Small intestine (tissue), 16 donors: ENCODE measurements at places on chromosomes 13 and 19. TPM values are rescaled to one million over a fixed set of nuclear protein-coding genes. Genes with fewer than 3 reads are reported as not detected.

- no peaks in the 10 kb centered on the region for H3K36me3 ChIP-seq
- no peaks in the 10 kb centered on the region for H3K27me3 ChIP-seq
- peak overlapping the region; percentile 95 for H3K27ac ChIP-seq
- DNase-seq = peak; percentile 42
- no peaks in the 10 kb centered on the region for H3K4me1 ChIP-seq
Observed at GRCh38 chr19:49639401-49640112, 386 bp downstream of the RRAS start.

DNA sequence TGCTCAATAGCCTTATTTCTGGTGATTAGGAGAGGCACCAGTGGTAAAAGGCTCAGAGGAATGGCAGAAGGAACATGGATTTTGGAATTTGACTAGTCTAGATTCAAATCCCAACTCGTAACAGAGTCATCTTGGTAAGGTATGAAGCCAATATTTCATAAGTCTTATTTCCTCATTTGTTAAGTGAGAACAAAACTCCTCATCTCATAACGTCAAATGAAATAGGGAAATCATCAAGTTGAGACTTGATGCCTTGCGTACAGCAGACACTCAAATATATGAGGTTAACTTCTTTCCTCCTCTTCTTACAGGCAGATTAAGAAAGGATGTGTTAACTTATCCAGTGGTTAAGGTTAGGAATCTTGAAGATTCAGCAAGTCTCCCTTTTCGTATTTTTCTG, 189.2 kb downstream of the DLEU7 start:
- no peaks in the 10 kb centered on the region for H3K27me3 ChIP-seq
- no peak for DNase-seq
- H3K4me3 ChIP-seq = no peak overlapping the region
- H3K36me3 ChIP-seq = no peaks in the 10 kb centered on the region
- H3K27ac ChIP-seq = no peak overlapping the region

DNA sequence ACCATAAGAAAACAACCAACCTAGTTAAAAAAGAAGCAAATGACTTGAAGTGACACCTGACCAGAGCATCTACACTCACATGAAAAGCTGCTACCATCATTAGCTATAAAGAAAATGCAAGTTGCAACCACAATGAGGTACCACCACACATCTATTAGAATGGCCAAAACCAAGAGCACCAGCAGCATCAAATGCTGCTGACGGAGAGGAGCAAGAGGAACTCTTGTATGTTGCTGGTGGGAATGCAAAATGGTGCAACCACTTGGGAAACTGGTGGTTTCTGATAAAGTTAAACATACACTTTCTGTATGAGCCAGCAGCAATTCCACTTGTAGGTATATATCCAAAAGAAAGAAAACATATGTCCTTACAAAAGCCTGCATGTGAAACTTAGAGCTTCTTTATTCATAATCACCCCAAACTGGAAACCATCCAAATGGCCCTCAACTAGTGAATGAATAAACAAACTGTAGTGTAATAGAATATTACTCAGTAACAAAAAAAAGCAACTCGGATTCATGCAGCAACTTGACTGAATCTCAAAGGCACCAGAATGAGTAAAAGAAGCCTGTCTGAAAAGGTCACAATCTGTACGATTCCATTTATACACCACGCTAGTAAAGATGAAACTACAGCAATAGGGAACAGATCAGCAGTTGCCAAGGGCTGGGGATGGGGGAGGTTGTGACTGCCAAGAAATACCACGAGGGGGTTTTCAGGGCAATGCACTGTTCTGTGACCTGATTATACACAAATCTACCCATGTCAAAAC, 60.9 kb upstream of the RANBP3 start:
- DNase-seq = no peak
- no peaks in the 10 kb centered on the region for H3K27me3 ChIP-seq
- no peaks in the 10 kb centered on the region for H3K4me1 ChIP-seq
- peaks cover 50% of the 10 kb centered on the region for H3K36me3 ChIP-seq

GRCh38 chr19:40091205-40092129, 724 bp upstream of the ZNF780A start:
- peak overlapping the region; percentile 93 for H3K4me3 ChIP-seq
- H3K27me3 ChIP-seq = no peaks in the 10 kb centered on the region
- no peaks in the 10 kb centered on the region for H3K4me1 ChIP-seq
- peak overlapping the region; percentile 98 for H3K27ac ChIP-seq
- no peak for DNase-seq

- no peak for DNase-seq
- no peaks in the 10 kb centered on the region for H3K27me3 ChIP-seq
- H3K36me3 ChIP-seq = peaks cover 84% of the 10 kb centered on the region
- peak overlapping the region; percentile 95 for H3K27ac ChIP-seq
- peak overlapping the region; percentile 86 for H3K4me3 ChIP-seq
- peaks cover 2% of the 10 kb centered on the region for H3K4me1 ChIP-seq
Observed at GRCh38 chr19:12946731-12947496, 1.3 kb downstream of the RAD23A start.

- no peaks in the 10 kb centered on the region for H3K27me3 ChIP-seq
- DNase-seq = peak; percentile 73
- H3K27ac ChIP-seq = no peak overlapping the region
- H3K36me3 ChIP-seq = no peaks in the 10 kb centered on the region
Observed at GRCh38 chr13:44101347-44102083, 221.8 kb downstream of the LACC1 start.

- DNase-seq = no peak
- H3K4me3 ChIP-seq = no peak overlapping the region
- no peak overlapping the region for H3K27ac ChIP-seq
- no peaks in the 10 kb centered on the region for H3K27me3 ChIP-seq
- no peaks in the 10 kb centered on the region for H3K4me1 ChIP-seq
Observed at GRCh38 chr13:65314008-65314407, 1916.1 kb downstream of the PCDH9 start.

DNA sequence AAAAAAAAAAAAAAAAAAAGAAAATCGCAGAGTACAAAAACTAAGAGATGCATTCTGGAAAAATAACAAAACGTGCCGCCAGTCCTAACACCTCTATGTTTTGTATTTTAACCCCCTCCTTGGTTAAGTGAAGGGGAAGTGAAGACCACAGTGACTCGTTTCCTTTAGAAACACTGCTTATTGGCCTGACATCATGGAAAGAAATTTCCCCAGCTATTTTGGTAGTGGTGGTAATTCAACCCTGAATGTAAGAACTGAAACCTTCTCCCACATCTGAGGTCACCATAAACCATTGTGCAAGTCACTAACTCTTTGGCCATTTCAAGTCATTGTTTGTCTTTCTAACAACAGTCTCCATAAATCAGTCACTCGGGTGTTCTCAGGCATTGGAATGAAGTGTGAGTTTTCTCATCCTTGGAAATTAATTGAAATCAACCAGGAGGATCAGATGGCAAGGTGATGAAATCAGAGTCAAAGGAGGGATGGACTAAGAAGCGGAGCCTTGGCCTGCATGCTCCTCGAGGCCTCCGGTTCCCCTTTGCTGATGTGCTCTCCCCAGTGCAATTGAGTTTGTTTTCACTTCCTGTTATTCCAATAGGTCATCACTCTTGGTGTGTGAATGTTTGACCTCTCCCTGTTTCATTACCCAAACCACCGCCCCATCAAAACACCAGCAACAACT, 443.9 kb downstream of the FGF9 start:
- H3K4me1 ChIP-seq = no peaks in the 10 kb centered on the region
- H3K36me3 ChIP-seq = no peaks in the 10 kb centered on the region
- H3K27ac ChIP-seq = no peak overlapping the region
- peak; percentile 8 for DNase-seq
- no peaks in the 10 kb centered on the region for H3K27me3 ChIP-seq

DNA sequence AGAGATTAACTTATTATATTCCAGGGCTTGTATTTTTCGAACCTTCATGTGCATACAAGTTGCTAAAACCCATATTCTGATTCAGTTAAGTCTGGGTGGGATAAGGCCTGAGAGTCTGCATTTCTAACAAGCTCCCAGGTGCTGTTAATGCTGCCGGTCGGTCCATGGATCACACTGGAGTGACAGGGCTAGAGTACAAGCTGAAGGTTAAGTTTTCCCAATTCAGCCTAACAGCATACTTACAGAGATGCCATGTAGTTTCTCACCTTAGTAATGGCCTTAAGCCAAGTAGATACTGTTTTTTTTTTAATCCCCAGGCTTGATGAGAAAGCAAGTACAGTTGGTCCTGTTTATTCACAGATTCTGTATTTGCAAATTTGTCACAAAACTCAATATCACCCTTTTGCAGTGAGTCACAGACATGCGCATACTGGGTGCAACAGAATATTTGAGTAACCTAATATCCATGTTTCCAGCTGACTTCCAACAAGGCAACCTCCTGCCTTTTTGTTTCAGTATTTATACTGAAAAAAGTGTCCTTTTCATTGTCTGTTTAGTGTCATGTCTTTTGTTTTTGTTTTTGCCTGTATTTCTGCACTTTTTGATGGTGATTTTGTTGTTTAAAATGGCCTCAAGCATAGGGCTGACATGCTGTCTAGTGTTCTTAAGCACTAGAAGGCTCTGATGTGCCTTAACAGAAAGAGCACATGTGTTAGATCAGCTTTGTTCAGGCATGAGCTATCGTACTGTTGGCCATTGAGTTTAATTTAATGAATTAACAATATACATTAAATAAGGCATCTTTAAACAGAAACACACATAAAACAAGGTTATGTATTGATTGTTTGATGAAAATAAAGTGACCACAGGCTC, 875.0 kb downstream of the PCDH9 start:
- no peak overlapping the region for H3K4me3 ChIP-seq
- no peak overlapping the region for H3K27ac ChIP-seq
- no peak for DNase-seq

GRCh38 chr13:28325022-28325421, 169.9 kb downstream of the FLT1 start:
- no peak overlapping the region for H3K27ac ChIP-seq
- DNase-seq = no peak
- no peaks in the 10 kb centered on the region for H3K36me3 ChIP-seq
- H3K27me3 ChIP-seq = no peaks in the 10 kb centered on the region

- peaks cover 23% of the 10 kb centered on the region for H3K4me1 ChIP-seq
- no peaks in the 10 kb centered on the region for H3K27me3 ChIP-seq
- H3K27ac ChIP-seq = no peak overlapping the region
Observed at GRCh38 chr19:58388175-58388526, 1.1 kb downstream of the RPS5 start.

- H3K27ac ChIP-seq = no peak overlapping the region
- no peak overlapping the region for H3K4me3 ChIP-seq
- H3K27me3 ChIP-seq = no peaks in the 10 kb centered on the region
- no peaks in the 10 kb centered on the region for H3K4me1 ChIP-seq
Observed at GRCh38 chr19:50601407-50602088, 33.3 kb upstream of the LRRC4B start.

DNA sequence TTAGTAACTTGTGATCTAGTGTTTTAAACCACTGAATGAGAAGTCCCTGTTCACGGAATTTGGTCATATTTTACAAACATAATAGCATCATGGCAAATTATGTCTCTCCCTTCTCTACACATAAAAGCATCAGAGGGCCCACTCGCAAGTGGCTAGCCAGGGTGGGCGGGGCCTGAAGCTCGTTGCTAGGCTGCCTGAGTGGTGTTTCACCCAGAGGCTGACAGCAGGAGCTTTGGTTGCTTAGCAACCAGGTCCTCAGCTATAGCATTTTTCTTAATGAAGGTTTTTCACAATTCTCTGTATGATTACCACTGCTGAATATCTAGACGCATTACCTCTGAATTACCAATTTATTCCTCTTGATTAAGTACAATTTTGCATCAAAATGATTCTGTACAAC, 126.5 kb downstream of the NALCN start:
- peak; percentile 13 for DNase-seq
- no peaks in the 10 kb centered on the region for H3K27me3 ChIP-seq
- H3K4me1 ChIP-seq = no peaks in the 10 kb centered on the region
- no peak overlapping the region for H3K4me3 ChIP-seq

- peaks cover 3% of the 10 kb centered on the region for H3K27me3 ChIP-seq
- no peaks in the 10 kb centered on the region for H3K4me1 ChIP-seq
- no peak overlapping the region for H3K4me3 ChIP-seq
- H3K27ac ChIP-seq = no peak overlapping the region
- DNase-seq = no peak
- no peaks in the 10 kb centered on the region for H3K36me3 ChIP-seq
Observed at GRCh38 chr13:97004096-97004876, 10.0 kb upstream of the OXGR1 start.

- H3K27ac ChIP-seq = peak overlapping the region; percentile 4
- H3K36me3 ChIP-seq = peaks cover 60% of the 10 kb centered on the region
- DNase-seq = no peak
- no peak overlapping the region for H3K4me3 ChIP-seq
Observed at GRCh38 chr19:46975011-46975924, 44.4 kb upstream of the NPAS1 start.

- no peak overlapping the region for H3K27ac ChIP-seq
- no peaks in the 10 kb centered on the region for H3K27me3 ChIP-seq
- no peaks in the 10 kb centered on the region for H3K4me1 ChIP-seq
Observed at GRCh38 chr13:68993154-68993553, 1114.5 kb upstream of the ATXN8OS start.

LGI4 gene
- 7.1 TPM for polyA plus RNA-seq

ZNF850 gene
- 0.27 TPM for polyA plus RNA-seq

RUBCNL gene
- 2.3 TPM for polyA plus RNA-seq

MAST1 gene
- polyA plus RNA-seq = 0.78 TPM

GIPR gene
- 0.67 TPM for polyA plus RNA-seq

ZNF615 gene
- 1.9 TPM for polyA plus RNA-seq
